Ascending aorta (tissue), 2 donors: ENCODE measurements at places on chromosomes 4 and X.

DNA sequence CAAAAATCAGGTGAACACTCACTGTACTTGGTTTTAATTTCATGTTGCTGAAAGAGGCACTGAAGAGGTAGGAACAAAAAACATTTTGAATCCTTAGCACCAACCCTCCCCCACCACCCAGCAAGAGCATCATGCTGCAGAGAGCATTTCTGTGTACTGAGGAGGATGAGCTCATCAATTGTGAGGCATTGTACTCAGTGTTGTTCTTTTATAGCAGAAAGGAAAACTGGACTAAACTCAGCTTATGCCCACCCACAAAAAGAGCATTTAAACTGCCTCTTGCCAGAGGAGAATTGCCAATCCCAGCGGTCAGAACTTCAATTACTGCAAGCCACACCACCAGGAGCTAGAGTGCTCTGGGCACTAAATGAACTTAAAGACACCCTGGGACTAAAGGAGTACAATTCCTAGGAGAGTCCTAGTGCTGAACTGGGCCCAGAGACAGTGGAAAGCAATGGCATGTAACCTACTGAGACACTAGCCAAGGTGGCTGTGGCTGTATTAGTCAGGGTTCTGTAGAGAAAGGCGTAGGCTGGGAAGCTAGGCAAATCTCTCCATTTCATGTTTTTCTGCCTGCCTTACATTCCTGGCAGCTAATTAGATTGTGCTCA is 280.7 kb upstream of the KLHL4 start:
- DNase-seq, result no peak

- no peak for DNase-seq
Observed at GRCh38 chr4:40630335-40631021, 814 bp upstream of the RBM47 start.

GRCh38 chr4:183014361-183015084 is 84.5 kb upstream of the WWC2 start:
- no peak for DNase-seq

DNA sequence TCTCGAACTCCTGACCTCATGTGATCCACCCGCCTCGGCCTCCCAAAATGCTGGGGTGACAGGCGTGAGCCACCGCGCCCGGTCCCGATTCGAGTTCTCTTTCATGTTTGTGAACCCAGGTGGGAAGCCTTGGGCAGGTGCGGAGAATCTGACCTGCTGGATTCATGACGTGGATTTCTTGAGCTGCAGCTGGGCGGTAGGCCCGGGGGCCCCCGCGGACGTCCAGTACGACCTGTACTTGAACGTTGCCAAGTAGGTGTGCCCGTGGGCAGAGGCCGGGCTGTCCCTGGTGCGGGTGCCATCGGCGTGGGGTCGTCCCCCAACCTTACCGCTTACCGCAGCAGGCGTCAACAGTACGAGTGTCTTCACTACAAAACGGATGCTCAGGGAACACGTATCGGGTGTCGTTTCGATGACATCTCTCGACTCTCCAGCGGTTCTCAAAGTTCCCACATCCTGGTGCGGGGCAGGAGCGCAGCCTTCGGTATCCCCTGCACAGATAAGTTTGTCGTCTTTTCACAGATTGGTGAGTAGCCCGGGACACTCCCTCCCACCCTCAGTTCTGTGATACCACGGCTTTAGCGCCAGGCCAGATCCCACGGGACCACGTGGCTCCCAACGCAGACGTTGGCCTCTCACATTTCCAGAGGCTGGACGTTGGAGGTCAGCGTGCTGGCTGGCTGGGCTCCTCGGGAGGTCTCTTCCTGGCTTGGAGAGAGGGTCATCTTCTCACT is 15.6 kb downstream of the IL3RA start:
- DNase-seq, result no peak

DNA sequence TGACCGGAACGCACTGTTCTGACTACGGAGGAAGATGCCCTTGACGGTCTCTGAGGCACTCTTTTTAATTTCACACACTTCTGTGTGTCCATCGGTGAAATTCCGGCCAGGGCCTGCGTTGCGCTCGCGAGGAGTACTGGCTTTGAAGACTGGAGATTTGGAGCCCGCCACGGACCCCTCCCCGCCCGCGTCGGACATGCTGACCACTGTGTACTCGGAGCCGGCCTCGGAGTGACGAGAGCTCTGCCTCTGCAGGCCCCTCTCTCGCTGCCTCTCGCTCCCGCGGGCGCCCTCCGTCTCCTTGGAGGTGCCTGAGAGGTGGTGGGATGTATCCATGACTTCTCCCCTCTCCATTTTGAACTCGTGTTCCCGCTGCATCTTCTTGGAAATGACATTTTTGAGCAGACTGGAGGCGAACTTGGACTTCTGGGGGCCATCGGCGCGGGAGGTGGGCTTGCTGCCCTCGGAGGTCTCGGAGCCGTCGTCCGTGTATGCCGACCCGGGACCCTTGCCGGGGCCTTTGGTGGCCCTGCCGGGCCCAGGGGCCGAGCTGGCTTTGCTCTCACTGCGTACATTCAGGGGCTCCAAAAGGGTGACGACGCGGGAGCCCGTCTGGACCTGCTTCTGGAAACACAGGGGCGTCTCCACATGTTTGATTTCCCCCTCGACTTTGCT is 5.7 kb downstream of the C4orf54 start:
- DNase-seq, result no peak

- peak; percentile 51 for DNase-seq
Observed at GRCh38 chrX:69063486-69063885, 101.8 kb downstream of the PJA1 start.

- no peak for DNase-seq
Observed at GRCh38 chr4:61866378-61867030, 666.4 kb downstream of the ADGRL3 start.

DNA sequence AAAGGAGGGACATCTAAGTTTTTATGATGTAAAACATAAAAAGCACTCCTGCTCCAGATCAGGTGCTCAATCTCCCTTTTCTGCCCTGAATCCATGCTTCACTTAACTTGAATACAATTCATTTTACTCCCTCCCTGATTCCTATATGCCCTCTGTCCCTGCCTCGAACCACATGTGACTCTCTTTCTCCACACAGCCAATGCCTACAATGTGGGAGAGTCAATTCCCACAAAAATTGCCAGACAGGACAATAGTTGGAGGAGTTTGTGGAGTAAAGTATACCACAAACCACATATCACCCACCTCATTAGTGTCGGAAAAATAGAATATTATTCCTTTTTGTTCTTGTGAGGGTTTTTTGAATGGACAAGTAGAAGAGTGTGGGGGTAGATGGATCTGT is 9.7 kb downstream of the AMMECR1 start:
- DNase-seq, result no peak

- DNase-seq, result no peak
Observed at GRCh38 chr4:68344049-68344448, 5.8 kb downstream of the YTHDC1 start.

DNA sequence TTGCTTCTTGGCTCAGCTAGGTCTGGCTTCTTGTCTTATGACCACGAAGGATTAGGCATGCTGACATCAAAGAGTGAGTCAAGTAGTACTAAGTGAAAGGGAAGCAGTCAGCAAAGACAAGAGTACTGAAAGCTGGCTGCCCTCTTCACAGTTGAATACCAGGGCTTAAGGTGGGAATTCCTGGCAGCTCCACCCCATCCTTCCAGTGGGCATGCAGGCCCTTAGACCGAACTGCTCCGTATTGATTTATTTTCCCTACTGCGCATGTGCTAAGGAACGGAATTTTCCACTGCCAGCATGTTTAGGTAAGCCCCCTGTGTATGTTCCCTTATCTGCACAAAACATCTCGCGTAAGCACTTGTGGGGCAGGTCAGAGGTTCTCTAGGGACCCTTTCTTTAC is 2320.1 kb downstream of the ARAP2 start:
- no peak for DNase-seq

DNA sequence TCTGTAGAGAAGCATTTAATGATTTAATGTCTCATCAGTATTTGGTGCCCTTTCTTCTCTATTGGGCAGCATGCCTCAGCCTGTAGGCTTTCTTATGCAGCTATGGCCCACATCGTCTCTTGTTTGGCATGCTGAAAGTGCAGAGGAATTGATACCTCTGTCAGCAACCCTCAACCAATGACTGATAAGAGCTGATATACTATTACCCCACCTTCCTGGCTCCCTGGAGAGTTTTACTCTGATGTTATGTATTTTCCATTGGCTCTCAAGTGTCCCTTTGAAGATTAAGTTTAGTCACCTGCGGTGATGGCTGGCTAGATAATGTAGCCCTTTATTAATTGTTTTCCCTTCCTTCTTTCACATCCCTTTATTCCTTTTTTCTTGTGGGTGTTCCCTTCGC is 41.2 kb upstream of the PDHA2 start:
- no peak for DNase-seq

DNA sequence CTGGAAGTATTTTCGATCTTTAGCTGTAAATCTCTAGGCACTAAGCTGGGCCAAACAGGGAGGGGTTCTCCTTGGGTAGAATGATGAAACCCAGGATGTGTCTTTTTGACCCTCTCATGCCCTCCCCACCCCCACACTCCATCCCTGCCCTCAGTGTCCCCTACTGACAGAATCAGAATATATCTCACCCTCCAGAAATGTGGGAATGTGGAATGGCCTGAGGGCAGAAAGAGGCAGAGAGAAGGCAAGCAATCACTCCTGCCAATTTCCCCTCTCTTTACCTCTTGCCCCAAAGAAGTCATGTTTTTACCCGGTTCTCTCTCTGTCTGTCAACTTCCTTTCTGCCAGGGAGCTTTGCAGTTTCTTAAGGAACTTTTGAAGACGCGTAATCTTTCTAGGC is 34.4 kb downstream of the RAP2C start:
- DNase-seq, result no peak

DNA sequence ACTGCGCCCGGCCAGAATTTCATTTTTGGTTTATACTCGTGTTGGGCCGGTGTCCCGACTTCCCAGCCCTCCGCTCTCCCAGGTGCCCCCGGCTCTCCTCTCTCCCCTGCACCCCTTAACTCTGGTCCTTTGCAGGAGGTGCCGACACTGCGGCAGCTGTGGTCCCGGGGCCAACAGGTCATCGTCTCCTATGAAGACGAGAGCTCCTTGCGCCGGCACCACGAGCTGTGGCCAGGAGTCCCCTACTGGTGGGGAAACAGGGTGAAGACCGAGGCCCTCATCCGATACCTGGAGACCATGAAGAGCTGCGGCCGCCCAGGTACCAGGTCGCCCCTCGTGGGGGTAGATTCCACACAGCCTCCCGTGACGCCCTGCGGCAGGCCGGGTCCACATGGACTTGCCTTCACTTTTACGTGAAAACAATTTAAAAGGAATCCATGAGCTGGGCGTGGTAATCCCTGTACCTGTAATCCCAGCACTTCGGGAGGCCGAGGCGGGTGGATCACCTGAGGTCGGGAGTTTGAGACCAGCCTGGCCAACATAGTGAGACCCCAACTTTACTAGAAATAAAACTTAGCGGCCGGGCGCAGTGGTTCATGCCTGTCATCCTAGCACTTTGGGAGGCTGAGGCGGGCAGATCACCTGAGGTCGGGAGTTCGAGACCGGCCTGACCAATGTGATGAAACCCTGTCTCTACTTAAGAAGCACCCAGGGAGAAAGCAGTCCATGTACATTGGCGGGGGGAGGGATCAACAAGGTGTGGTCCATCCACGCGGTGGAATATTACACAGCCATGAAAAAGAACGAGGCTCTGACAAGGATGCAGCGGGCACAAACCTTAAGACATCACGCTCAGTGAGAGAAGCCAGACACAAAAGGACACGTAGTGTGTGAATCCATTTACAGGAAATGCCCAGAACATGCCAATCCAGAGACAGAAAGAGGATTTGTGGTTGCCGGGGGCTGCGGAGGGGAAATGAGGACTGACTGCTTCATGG is 12.0 kb downstream of the PLCXD1 start:
- DNase-seq, result peak; percentile 56

GRCh38 chrX:37405956-37406355 is 56.8 kb downstream of the PRRG1 start:
- no peak for DNase-seq

- DNase-seq, result no peak
Observed at GRCh38 chrX:133056341-133056740, 40.6 kb downstream of the USP26 start.

DNA sequence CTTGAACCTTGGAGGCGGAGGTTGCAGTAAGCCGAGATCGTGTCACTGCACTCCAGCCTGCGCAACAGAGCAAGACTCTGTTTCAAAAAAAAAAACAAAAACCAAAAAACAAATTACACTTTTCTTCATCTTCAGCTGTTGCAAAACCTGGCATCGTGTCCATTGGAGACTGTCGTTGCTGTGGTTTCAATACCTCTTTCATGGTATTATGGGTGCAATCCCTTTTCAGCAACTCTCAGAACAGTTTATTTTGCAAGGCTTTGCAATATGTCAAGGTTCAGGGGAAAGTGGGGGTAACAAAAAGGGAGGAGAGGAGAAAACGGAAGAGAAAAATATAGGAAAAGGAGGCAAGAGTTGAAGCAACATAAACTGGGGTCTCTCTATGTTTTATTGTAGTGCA is 40.8 kb downstream of the ARSD start:
- no peak for DNase-seq

GRCh38 chr4:52299120-52299519 is 248.0 kb downstream of the SPATA18 start:
- DNase-seq, result no peak

DNA sequence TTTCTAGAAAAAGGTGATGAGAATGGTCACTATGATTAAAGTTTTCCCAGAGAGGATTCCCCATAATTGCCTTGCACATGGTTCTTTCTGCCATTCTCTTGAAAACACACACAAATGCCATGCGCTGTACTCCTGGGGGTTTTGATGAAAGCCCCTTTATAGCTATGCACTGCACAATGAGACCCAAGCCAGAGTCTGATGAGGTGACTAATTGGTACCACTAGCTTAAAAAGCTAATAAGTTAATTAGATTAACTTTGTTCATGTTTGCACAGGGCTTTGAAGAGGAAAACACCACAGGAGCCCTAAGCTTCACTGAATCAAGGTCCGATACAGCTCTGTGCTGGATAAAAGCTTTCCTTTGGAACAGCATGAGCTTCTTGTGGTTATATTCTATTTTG is 132.2 kb downstream of the NKX6-1 start:
- no peak for DNase-seq

- no peak for DNase-seq
Observed at GRCh38 chrX:115068896-115069295, 51.5 kb upstream of the IL13RA2 start.
